Stimulated activated CD4-positive, alpha-beta T cell treated with anti-CD3 and anti-CD28 coated beads, Interleukin-15, amount 100 ng/mL, for 24 hours (primary cell): ENCODE measurements at places on chromosomes 3 and 15.

DNA sequence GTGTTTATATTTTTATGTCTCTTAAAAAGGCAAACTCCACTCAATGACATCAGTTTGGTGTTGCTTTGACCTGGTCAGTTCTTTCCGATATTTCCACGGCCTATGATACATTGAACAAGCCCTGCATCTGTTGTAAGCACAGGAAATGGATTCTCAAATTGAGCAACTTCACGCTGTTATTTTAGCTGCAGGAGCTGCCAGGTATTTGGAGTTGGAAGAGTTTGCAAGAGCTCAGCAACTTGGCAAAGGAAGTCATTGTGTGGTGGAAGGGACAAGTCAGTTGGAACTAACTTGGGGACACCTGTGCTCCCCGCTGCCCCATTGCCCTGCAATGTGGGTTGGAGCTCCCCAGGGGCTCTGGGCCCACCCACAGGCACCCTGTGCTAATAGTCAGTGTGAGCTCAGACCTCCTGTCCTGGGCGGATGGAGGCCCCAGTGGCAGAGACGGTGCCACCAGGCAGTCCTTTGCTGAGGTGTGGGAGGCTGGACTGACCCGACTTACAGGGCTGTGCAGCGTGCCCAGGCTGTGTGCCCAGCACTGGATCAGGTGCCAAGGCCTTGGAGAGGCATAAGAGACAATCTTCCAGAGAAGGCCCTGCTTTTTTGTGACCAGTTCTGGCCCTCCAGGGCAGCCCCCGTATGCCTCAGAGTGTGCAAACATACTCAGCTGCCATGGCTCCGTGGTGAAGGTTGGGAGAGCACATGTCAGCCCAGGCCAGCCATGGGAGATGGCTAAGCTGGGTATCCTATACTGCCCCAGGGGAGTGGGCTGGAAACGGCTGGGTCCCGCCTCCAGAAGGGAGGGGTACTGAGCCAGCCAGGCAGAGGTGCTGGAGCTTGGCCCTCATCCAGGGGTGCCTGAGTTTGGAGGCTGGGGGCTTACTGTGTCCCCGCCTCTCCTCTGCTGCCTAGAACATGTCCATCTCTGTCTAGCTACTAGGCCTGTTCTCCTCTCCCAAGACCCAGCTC lies 43.5 kb downstream of the KY start:
- DNase-seq = no peak

DNA sequence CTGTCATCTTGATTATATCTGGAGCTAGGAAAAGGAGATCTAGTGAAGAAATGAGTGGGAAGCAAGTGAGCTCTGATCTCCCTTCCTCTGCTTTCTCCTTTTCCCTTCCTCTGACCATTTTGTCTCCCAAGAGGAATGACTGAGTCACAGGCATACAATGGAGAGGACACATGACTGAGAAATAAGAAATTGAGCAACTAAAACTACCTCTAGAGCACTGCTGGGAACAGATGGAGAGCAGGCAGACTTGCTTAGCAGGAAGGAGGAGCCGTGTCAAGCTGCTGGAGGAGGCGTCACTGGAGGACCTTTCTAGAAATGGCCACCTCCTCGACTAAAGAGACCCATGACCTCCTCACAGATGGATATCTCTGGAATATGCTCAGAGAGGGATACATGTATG lies 66.9 kb upstream of the MYO5C start:
- no peak for DNase-seq

- no peak for DNase-seq
Observed at GRCh38 chr3:140296796-140297352, 361.9 kb downstream of the CLSTN2 start.

DNA sequence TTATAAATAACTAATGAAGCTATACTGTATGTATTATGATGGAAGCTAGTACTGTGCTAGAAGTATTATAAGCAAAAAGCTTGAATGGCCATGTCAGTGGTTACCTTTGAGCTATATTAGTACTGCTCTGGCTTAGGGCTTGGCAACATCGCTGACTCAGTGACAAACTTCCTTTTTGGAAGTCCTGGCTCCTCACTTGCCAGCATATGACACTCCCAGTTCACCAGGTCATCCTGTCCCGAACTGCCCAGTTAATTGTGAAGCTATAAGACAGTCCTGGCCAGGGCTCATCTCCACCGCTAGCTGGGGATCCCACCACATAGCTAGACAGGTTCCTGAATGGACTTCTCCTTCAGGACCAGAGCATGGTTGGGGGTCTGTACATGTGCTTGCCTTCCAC lies 31.9 kb downstream of the RAB8B start:
- DNase-seq = no peak
